ENCODE measurements at places on chromosomes 6 and 20. TPM values are rescaled to one million over a fixed set of nuclear protein-coding genes. Genes with fewer than 3 reads are reported as not detected.

DNA sequence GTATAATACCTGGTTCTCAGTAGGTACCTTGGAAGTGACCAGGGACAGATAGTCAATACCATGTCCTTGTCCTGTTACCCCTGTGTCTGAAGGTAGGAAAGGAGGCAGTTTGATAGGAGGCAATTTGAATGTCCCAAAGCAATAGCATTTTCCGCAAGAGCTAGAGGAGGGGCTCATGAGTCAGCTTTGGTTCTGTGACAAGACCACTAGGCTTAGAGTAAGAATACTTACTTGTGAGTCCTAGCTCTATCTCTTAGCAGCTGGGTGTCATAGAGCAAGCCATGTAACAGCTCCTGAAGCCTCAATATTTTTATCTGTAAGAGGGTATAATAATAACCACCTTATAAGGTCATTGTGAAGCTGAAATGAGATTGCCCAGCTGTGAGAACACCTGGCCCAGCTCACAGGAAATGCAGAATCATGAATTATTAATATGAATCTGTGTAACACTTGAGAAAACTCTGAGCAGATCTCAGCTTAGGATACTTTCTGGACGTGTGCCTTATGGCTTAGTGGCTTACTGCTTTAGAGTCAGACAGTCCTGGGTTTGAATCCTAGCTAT, 58.6 kb downstream of the DAAM2 start:
- DNase-seq: no peak

DNA sequence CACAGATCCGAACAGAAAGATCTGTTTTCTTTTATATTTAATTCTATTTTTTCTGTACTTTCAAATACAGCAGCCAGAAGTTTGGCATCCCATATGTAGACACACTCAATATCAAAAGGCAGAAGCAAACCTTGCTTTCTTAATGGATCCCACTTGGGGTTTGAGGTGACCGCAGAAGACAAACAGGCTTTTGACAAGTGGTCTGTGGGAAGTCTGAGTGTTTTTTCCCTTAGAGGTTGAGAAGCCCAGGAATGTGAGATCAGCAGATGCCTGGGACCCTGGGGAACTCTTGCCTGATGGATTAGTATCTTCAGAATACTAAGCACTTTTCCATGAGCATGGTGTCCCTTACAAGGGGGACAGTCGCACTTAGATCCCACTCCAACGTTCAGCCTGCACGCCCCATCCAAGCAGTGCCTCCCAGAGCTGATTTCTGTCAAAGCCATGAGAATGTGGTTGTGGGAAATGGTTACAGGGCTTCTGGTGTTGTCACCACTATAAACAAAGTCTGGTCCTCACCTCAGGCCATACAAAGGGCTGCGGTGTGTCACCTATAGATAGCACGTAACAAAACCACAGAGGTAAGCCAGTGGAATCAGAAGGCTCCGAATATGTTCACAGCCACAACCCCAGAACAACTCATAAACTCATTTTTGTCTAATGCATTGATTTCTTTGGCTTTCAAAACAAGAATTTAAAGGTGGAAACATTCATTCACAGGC, 12.7 kb downstream of the IL17F start:
- no peak for DNase-seq

GRCh38 chr6:37696841-37697662, 631 bp downstream of the MDGA1 start:
- DNase-seq: no peak

DNA sequence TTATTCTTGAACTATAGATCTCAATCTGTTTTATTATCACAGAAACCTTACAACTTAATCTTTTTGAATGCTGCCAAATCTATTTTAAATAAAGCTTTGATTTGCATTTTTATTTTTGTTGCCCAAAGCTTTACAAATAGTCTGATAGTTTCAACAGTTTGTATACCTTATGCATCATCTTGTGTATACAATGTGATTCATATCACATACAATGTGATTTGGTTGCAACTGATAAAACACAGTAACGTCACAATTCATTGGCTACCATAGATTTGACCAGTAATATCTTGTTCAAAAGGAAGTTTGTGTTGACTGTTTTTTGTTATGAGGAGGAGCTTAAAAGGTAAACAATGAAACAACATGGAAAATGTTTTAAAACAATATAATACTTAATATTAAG, 110.9 kb downstream of the EYA4 start:
- DNase-seq: no peak

DNA sequence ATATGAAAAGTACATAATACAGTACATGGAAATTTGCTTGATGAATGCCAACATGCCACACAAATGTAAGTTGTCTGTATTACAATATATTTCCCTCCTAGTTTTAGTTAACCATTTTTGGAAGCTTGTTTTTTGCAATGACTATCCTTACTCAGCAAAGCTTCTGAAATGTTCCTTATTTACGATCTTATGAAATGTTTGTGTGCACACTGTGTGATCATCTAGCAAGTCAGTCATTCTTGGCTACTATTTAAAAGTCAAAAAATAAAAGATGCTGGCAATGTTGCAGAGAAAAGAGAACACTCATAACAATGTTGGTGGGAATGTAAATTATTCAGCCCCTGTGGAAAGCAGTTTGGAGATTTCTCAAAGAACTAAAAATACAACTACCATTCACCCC, 33.8 kb downstream of the SUMO4 start:
- no peak for DNase-seq

The DDX27 gene
- total RNA-seq: 73.8 TPM

The SNPH gene
- total RNA-seq: 1.3 TPM

All from hematopoietic multipotent progenitor cell (in vitro differentiated cells).